ENCODE measurements at places on chromosomes 4 and X.

DNA sequence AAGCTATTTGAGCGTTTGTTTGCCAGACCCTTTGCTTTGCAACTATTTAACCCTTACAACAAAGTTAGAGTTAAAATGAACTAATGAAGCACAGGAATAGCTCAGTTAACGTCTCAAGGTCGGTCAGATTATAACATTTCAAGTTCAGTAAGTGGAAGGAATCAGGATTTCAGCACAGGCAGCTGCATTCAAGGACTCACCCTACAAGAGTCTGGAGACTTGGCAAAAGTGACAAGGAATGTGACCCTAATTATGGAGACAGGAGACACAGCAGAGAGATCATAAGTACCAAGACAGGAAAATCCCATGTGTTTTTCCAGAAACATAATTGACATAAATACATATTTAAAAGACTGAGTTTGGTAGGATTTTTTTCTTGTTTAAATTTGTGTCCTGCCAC lies 1481.7 kb downstream of the TECRL start:
- DNase-seq, result no peak

DNA sequence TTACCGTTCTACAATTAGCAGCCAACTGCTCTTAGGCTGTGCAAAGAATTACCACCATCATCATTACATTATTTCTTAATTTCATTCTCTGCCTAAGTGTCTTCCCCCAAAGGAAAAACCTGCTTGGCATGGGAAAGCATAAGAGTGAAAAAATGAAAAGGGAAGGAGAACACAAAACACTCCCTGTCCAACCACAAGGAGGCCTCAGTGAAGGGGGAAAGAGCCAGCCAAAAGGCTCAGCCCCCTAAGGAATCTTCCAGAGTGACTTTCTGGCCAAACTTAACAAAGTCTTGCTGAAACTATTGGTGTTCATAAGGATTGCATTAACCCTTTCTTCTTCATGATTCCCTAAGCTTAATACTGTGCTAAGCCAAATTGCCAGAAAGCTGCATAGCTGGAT lies 287.4 kb downstream of the SMARCA1 start:
- DNase-seq, result no peak

GRCh38 chr4:24240655-24241054 lies 343.7 kb downstream of the DHX15 start:
- no peak for DNase-seq

DNA sequence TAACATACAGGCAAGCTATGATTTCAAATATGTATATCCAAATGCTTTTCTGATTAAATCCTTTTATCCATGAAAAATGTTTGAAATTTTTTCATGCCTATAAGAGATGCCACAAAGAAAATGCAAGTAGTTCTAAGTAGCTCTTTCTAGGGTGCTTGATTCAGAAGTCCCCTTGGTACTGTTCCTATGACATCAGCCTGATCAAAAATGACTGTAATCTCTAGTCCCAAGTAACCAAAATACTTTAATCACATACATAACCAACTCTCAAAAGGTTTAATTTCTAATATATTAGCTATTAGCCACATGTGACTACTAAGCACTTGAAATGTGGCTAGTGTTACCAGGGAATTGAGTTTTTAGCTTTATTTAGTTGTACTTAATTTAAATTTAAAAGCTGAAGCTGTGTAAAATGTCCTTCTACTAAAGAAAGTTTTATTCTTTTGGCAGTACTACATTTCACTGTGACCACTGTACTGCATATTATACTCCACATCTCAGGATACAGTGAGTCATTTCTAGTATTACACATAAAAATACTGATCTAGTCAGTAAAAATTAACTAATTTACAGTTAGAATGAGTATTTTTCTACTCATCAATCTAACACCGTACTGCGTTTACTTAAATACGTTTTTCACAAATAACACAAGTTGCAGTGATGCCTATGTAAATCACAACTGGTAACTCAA lies 33.9 kb downstream of the FBXW7 start:
- no peak for DNase-seq

- no peak for DNase-seq
These were observed 521.5 kb downstream of the INPP4B start for GRCh38 chr4:142324572-142324971.

DNA sequence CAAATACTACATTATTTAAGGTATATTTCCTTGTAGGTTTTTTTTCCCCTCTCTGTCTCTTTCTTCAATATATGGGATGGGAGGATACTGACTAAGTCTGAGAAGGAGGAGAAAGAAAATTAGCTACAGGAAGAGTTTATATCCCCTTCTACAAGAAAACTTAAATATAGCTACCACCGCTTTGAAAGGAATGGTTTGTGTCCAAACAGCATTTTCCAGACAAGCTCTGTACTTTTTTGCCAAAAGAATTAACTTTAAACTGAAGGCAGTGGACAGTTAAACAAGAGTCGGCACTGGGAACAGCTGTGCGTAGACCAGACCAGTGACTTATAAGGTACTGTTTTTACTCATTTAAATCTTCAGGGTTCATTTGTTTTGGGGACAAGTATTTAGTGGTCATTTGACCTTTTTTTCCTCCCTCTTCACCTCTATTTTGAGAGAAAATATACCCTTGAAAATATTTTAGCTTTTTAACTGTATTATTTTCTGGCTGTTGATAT lies 303.7 kb downstream of the ARHGAP24 start:
- no peak for DNase-seq

GRCh38 chr4:128287141-128287870 lies at the start of gene PGRMC2:
Gene PGRMC2 (minus strand): TSS chr4:128287813. CDS start chr4:128287790, 23 bp downstream.
- peak; percentile 17 for DNase-seq

GRCh38 chr4:100982345-100982744 lies 365.0 kb downstream of the PPP3CA start:
- DNase-seq, result no peak

DNA sequence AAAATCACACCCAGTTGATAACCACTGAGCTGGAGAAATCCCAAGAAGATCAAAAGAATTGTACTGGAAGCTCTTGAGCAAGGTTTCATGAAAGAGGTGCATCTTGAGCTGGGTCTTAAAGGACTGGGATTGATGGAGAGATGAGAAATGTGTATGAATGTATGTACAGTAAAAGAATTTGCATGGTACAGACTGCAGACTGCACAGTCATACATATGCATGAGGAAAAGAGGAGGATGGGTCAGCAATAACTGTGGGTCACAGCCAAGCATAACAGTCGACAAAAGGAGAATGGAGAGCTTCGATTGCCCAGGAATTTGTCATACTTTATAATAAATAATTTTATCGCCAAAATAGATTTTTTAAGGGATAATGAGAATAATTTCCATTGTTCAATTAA lies 4.8 kb upstream of the RELL1 start:
- DNase-seq, result no peak

DNA sequence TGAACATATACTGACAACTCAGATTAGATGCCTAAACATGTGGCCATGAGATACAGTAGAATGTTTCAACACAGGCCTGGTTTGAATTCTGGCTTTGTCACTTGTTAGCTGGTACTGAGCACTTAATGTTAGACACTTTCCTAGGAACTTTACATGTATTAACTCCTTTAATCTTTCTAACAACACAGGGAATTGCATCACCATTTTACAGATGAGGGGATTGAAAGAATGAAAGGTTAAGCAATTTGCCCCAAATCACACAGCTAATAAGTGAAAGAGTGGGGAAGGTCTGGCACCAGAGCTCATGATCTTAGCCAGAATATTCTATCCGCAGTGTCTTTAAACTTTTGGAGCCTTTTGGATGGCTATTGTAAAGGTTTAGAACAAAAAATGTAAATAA lies 95.9 kb downstream of the NYX start:
- no peak for DNase-seq

- DNase-seq, result no peak
These were observed 49.5 kb upstream of the IBSP start for GRCh38 chr4:87749883-87750282.

DNA sequence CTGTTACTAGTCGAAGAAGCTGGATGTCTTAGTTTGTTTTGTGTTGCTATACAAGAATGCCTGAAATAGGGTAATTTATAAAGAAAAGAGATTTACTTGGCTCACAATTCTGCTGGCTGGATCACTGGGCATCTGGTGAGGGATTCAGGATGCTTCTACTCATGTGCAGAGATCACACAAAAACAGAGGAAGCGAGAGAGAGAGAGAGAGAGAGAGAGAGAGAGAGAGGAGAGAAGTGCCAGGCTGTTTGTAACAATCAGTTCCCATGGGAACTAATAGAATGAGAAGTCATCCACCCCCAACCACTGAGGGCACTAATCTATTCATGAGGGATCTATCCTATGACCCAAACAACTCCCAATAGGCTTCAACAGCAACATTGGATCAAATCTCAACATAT lies 66.2 kb upstream of the FAM9A start:
- no peak for DNase-seq

DNA sequence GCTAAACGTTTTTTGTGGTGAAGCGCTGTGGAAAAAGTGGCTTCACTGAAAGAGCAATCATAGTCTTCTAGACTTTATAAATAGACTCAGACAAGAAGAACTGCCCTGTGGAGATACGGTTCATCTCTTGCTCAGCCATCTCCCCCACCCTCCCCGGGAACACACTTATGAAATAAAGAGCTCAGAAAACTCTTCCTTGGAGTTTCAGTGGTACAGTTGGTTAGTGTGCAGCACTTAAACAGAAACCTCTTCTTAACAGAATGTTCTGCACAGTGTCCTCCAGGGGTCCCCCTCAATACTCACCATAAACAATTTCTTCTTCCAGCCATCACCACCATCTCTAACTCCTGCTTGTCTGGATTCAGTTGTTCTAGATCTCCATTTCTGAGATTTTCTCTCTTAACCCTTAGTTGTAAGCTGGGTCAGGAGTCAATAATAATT lies 313.0 kb downstream of the ARHGAP10 start:
- DNase-seq, result no peak

DNA sequence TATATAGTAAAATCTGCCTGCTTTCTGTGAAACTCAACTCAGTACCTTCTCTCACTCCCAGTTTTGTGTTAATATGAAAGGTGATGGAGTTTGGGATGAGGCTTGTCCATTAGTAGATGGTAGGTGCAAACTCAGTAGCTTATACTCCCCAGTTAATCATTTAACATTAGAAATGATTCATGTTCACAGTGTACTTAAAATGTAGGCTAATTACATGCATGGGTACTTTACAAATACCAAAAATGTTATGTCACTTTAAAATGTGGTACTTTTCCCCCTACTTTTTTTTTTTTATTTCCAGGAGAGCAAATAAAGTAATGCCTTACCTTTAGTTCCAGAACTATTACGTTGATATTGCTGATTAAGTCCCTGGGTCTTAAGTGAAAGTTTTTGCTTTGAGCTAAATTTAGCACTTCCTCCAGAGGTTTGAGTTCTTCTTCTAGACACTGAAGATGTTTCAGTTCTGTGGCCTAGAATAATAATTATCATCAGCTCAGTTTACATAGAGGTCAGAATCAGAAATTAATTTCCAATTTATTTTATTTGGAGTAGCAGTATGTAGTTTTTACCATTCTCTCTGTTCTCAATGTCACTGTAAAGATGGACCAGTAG lies 3.0 kb downstream of the IL2 start:
- DNase-seq, result no peak

GRCh38 chrX:6770936-6771335 lies 236.0 kb upstream of the VCX3A start:
- DNase-seq, result no peak

DNA sequence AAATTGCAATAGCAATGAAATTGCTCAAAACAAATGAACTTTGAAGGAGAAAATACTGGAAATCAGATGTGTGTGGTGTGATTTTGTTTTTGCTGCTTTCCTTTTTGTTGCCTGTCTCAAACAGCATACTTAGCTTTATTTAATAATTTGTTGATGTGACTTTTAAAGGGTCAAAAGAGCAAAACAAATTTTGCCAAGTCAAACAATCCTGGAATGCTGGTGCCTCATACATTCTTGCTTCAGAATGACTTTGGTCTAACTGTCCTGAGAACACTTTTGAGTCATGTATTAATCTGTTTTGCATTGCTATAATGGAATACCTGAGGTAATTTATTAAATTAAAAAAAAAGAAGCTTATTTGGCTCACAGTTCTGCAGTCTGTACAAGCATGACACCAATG lies 3.4 kb downstream of the PF4V1 start:
- DNase-seq, result no peak

- no peak for DNase-seq
These were observed 30.9 kb downstream of the PDLIM3 start for GRCh38 chr4:185504098-185505047.

GRCh38 chr4:2047031-2047660 lies 12.0 kb upstream of the NAT8L start:
- no peak for DNase-seq

DNA sequence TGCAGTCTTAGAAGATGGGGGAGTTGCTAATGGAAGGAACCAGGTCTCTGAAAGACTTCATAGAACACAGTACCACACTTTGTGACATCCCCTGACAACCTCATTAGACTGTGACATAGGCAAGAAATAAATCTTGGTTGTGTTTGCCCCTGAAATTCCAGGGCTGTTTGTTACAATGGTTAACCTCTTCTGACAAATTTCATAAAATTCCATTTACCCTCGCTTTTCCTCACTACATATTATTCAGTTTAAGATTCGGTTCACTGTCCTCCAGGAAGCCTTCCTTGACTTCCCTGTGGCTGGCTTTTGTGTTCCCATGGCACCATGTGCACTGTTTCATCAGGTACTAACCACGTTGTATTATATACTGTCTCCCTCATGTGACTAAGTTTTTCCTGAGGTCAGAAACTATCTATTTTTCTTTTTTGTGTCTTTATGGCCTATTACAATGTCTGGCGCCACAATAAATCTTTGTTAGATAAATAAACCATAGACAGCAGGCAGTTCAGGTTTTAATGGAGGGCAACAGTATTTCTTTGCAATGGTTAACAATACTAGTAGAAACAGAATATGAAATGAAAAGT lies 54.2 kb downstream of the ATXN3L start:
- DNase-seq, result no peak

GRCh38 chr4:55136634-55137033 lies 11.2 kb upstream of the KDR start:
- DNase-seq, result no peak

DNA sequence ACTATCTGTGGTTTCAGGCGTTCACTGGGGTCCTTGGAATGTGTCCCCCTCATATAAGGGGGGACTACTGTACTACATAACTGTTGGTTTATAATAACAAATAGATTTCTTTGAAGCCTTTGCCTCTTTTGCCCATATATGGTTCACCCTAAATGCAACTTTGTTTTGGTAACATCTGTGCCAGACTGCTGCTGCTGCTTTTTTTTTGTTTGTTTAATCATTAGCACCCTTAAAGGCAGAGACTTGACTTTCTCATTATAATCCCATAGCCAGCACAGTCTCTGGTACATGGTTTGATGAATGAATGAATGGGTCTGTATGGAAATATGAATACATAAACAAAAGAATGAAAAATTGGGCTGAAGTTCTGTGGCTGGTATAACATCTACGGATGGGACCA lies 80.2 kb upstream of the LHFPL1 start:
- no peak for DNase-seq

DNA sequence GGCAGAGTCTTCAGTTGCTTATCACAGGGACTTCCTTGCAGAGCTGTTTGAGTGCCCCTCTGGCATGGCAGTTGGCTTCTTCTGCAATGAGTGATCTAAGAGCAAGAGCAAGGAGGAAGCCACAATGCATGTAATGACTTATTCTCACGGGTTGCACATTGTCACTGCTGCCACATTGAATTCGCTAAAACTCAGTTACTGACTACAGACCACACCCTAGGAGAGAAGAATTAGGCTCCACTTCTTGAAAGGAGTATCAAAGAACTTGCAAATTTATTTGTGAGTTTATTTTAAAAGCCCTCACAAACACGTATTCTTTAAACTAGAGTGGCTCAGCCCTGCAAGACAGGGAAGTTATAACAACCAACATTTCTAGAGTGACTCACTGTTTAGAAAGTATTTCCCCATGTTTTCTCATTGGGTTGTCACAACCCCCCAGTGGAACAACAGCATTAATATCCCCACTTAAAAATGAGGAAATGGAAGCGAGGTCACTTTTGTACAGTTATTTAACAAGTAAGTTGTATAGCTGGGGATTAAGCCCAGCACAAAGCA lies 32.4 kb upstream of the RBPJ start:
- peak; percentile 96 for DNase-seq
